ENCODE measurements at places on chromosomes 13 and 19.

GRCh38 chr13:30752201-30752797 lies 17.0 kb downstream of the ALOX5AP start:
- no peak for DNase-seq

DNA sequence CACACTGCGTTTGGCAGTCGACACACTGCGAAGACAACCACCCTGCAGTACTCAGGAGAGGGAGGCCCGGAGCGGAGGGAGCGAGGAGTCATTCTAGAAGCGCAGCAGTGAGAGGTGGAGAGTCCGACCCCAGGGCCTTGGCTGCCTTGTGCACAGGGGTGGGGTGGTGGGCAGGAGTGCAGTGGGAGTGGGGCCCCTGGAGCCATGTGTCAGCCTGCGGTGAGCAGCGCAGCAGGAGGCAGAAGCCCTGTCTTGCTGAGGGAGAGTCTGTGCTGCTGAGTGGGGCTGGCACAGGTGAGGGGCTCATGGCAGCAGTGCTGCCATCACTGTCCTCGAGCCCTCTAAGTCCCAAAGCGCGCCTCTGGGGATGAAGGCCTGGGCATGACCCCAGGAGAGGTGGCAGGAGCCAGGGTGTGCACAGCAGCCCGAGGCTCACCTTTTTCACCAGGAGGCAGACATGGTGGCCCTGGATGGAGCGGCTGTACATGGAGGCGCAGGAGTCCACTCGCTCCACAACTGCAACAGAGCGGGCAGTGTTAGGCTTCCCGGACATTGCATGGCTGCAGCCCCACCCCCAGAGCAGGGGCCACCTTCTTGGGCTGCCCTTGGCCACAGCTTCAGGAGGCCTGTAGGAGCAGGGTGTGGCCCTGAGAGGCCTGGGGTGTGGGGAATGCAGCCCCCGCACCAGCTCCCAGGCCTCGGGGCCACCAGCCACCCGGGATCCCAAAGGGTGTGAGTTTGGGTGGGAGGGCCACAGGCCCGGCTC lies 11.7 kb downstream of the IZUMO4 start:
- no peak for DNase-seq

DNA sequence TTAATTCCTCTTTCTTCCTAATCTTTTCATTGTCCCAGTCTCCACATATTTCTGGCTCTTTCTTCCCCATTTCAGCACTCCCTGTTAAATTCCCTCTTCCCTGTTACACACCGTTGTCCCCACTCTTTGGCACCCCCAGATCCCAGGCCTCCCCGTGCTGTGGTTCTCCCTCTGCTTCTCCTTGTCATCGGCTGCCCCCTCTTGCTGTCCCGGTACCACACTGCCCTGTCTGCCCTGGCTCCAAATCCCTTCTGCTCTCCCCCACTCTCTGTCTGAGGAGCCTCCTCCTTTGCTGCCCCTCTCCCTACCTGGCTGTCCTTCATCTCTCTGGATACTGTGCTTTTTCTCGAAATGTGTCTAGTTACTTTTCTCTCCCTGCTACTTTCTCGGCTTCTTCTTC lies 983 bp downstream of the ZNF415 start:
- no peak for DNase-seq

DNA sequence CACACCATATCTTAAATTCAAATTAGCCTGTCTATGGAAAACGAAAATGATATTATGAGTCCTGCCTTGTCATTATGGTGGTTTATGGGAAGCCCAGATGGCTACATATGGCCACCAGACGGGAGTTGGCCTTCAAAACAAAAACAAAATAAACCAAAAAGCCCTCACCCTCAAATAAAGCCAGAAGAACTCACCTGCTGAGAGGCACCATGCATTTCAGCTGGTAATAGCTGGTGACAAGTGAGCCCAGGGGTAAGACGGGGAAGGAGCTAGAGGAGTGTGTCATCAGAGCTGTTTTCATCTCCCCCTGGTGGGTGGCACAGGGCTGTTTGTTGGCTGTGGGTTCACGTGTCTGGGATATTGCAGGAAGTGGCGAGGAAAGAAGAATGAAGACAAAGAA lies 152.9 kb downstream of the EFNB2 start:
- no peak for DNase-seq

Data from stimulated activated CD4-positive, alpha-beta T cell treated with anti-CD3 and anti-CD28 coated beads, Interleukin-15, amount 100 ng/mL, for 1 hour (primary cell).